ENCODE measurements at places on chromosomes 5 and 9.

- DNase-seq, result no peak
These were observed 2.0 kb downstream of the RASGEF1C start for GRCh38 chr5:180206993-180207392.

GRCh38 chr5:77355751-77356150, 136.4 kb downstream of the WDR41 start:
- DNase-seq, result no peak

DNA sequence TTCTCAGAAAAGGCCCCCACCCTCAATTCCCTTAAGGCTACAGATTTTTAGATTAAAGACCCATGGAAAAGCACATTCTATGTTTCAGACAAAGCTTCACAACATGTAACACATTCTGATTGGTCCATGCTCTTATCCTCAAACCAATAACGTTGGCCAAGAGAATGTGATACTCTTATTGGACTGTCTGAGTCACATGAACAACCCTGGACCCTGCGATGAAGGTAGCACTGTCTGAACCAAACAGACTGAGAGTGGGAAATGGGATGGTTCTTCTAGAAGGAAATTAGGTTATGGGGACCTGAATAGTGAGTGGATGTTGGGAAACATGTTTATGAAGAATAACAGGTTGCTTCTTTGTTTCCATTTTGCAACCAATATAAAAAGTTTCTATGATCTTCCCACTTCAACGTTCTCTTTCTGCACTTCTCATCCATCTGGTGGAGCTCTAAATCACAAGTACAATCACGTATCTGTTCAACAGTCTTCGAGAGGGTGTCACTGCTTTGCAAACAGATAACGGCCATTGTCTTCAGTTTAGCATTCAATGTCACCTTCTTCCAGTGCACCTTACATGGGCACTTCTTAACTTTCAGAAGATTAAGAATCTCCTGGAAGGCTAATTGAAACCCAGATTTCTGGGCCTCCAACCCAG, 81.6 kb downstream of the PTCH1 start:
- no peak for DNase-seq

- no peak for DNase-seq
These were observed 970.3 kb upstream of the ARRDC3 start for GRCh38 chr5:92353107-92354030.

- DNase-seq, result no peak
These were observed 4.8 kb upstream of the SLC25A51 start for GRCh38 chr9:37908698-37909186.

DNA sequence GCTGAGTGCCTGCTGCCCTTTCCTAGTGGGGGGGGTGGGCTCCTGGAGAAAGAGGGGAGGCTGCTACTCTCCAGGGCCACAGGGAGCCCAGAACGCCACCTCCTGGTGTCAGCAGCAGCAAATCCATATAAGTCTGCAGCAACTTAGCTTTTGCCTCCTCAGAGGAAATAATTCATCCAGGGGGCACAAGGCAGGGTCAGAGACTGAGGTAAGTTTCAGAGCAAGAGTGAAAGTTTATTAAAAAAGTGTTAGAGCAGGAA, 4.0 kb upstream of the CLPTM1L start:
- no peak for DNase-seq

GRCh38 chr5:35811108-35811741, 45.5 kb upstream of the IL7R start:
- DNase-seq, result no peak

DNA sequence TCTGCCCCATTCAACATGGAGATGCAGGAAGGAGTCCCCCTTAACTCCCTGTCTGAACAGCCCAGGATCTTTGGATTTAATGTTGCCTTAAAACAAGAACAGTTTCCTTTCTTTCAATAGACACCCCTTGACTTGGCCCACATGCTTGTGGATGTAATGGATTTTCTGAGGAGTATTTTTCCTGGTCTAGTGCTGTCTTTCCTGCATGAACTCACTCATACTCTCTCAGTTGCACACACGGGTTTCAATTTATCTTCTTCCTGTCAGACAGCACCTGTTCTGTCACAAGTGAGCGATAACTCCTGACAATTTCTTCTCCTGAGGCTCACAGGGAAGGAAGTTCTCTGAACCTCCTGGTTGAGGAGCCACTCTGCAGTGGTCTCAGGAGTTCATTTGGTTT, 85.1 kb downstream of the ACER2 start:
- no peak for DNase-seq

DNA sequence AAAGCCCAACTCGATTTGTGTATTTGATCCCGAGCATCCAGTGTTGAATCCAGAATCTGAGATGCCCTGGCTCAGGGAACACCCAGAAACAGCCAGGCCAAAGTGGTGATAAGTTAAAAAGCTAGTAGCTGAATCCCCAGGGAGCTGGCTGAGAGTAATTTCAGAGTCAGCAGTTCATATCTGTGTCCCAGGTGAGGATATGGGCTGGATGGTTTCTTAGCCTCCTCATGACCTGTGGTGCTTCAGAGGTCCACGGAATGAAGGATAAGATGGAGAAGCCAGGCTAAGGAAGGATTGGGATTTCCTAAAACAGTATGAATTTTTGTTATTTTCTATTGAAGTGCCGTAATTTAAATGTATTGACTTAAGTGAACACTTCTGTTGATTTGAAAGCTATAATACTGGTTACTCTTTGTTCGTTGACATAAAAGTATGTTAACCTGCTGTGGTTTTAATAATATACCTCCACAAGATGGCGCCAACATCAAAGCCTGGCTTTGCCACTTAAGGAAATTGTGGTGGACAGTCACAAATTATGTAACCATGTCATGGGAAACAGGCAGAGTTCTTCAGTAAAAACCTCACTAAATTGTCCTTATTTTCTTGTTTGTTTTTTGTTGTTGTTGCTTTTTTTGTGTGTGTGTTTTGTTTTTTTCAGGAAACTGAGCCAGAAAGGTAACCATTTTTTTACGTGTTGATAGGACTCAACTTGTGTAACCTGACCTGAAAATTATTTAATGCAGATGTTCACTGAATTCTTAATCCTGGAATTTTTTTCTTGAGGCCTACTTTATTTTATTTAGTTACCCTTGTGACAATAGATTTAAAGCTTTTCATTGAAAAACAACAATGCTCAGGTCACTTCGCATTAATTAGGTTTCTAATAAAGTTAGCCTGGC, 11.4 kb downstream of the MTAP start:
- DNase-seq, result peak; percentile 20

- peak; percentile 59 for DNase-seq
These were observed 53.7 kb upstream of the RPL26L1 start for GRCh38 chr5:172905346-172906140.

- DNase-seq, result no peak
These were observed 721.2 kb upstream of the COX7C start for GRCh38 chr5:85896514-85896913.

- no peak for DNase-seq
These were observed 97.8 kb downstream of the C9orf152 start for GRCh38 chr9:110110154-110110553.

GRCh38 chr5:123350742-123351141, 72.5 kb downstream of the CEP120 start:
- DNase-seq, result no peak

GRCh38 chr9:109166771-109167601, at the start of gene FRRS1L:
FRRS1L (minus strand) TSS chr9:109167249; CDS start chr9:109167138, 111 bp downstream.
- DNase-seq, result no peak

- DNase-seq, result peak; percentile 43
These were observed 3.8 kb downstream of the ZNF618 start for GRCh38 chr9:113879911-113880310.

- no peak for DNase-seq
These were observed 49.6 kb downstream of the LRSAM1 start for GRCh38 chr9:127500862-127501261.

DNA sequence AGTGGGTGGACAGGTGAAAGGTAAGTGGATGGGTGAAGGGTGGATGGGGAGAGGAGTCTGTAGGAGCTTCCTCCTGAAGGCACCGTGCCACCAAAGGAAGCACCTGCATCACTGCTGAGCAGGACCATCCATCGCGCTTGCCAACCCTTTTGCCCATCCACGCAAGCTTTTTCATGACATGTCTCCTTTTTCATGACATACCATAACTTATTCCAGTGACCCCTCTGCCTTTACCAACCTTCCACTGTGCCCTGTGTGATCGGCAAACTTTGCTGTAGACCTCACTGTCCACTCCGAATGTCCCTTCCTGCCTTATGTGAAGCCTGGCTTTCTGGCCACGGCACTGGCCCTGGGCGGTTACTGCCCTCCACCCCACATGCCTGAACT, 13.4 kb downstream of the FLT4 start:
- DNase-seq, result no peak

DNA sequence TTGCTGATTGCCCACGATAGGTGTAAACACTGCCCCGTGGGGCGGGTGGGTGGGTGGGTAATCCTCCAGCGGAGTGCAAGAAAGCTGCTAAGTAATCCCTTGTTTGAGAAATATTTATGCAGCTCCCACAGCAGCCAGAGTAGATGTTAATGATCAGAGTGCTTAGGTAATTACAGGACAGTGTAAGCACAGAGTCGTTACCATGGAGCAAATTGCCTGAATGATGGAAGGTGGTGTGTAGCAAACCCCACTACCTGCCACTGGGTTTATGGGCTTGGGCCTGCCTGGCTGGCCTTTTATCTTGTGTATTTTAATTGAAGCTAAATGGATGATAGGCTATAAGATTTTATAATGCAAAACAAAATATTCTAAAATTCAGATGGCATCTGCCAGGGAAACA, 110.0 kb downstream of the COL5A1 start:
- DNase-seq, result no peak

GRCh38 chr9:93185266-93186214, 1.6 kb downstream of the WNK2 start:
- no peak for DNase-seq

GRCh38 chr5:107428303-107428813, 242.4 kb downstream of the EFNA5 start:
- DNase-seq, result no peak

DNA sequence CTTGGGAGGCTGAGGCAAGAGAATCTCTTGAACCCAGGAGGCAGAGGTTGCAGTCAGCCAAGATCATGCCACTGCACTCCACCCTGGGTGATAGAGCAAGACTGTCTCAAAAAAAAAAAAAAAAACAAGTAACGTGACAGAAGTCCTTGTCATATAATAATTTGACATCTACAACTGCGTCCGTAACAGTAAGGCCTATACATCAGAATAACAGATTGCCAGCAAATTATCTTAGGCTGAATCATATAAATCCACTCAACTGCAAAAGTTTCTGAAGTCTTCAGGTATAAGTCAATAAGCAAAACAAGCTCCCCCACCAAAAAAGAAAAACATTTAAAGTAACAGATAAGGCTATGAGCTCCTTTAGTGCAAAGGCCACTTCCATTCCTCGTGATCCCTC, 3.3 kb downstream of the MAPKAP1 start:
- no peak for DNase-seq

GRCh38 chr5:133240425-133241091, 188.7 kb downstream of the HSPA4 start:
- DNase-seq, result peak; percentile 95

DNA sequence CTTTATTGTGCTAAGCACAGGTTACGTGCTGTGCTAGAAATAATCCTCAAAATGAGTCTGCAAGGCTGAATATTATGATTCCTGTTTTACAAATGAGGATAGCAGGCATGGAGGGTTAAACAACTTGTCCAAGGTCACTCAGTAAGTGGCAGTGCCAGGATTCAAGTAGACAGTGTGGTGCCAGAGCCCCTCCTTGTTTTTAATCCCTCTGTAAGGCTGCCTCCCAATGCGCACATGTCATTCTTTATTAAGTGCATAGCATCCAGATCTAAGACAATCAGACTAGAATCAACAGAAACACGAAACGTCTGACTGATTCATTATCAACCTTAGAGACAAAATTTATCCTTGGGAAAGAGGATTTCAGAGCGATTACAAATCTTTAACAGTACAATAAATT, 199.6 kb downstream of the SMARCA2 start:
- no peak for DNase-seq

DNA sequence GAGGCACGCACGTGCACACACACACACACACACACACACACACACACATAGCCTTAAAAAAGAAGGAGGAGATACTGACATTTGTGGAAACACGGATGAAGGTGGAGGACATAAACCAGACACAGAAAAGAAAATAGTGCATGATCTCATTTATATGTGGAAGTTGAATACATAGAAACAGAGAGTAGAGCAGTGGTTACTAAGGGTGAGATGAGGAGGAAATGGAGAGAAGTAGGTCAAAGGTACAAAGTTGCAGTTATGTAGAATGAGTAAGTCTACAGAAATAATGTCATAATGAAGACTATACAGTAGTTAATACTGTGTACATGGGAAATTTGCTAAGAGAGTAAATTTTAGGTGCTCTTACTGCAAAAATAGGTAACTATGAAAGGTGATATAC, 412.2 kb upstream of the CDH9 start:
- DNase-seq, result peak; percentile 12

DNA sequence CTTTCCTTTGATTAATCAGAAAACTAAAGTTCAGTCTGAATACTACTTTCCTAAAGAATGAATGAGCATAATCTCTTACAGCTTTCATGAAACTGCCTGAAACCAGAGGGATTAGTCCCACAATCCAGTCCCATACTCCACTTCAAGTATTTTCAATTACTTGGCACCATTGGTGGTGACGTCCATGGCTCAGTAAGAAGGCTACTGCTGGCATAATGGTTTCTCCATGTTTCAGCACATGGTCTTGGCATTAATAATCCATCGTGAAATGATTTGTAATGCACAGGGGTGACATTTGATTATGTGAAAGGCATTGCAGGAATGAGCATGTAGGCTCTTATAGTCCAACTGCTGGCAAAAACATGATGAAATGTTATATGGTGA, 23.4 kb downstream of the LIX1 start:
- no peak for DNase-seq

GRCh38 chr5:65185468-65185867, 296.3 kb downstream of the ADAMTS6 start:
- DNase-seq, result no peak

DNA sequence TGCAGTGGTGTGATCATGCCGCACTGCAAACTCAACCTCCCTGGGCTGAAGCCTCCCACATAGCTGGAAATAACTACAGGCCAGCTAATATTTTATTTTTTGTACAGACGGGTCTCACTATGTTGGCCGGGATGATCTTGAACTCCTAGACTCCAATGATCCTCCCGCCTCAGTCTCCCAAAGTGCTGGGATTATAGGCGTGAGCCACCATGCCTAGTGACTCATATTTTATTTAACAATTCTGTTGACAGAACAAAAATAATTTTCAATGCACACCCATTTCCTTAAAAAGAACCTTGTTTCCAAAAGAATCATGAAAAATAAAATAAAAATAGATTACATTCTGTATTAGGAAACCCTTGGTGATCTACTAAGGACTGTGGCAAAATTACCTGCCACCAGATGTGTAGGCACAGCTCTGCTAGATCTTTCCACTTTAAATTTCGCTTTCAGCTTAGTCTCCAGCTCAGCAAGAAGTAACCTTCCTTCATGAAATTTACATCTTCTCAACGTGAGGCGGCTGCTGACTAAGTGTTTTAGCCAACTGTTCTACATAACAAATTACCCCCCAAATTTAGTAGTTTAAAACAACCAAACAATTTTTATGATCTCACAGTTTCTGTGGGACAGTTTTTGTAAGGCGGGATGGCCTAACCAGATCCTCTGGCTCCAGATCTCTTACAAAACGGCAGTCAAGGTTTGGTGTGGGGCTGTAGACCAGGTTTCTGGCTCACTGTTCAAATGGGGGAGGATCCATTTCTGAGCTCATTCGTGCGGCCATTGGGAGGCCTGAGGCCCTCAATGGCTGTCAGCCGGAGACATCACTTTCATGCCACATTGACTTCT, 32.6 kb upstream of the GOLPH3 start:
- no peak for DNase-seq

All from NCI-H226 (cell line).